Central memory CD4-positive, alpha-beta T cell (primary cell): ENCODE measurements at places on chromosomes 11 and 22.

GRCh38 chr11:4455419-4455818, 6.3 kb downstream of the OR52K2 start:
- no peak for DNase-seq

GRCh38 chr22:33853200-33854097, 66.8 kb downstream of the LARGE1 start:
- DNase-seq: no peak

DNA sequence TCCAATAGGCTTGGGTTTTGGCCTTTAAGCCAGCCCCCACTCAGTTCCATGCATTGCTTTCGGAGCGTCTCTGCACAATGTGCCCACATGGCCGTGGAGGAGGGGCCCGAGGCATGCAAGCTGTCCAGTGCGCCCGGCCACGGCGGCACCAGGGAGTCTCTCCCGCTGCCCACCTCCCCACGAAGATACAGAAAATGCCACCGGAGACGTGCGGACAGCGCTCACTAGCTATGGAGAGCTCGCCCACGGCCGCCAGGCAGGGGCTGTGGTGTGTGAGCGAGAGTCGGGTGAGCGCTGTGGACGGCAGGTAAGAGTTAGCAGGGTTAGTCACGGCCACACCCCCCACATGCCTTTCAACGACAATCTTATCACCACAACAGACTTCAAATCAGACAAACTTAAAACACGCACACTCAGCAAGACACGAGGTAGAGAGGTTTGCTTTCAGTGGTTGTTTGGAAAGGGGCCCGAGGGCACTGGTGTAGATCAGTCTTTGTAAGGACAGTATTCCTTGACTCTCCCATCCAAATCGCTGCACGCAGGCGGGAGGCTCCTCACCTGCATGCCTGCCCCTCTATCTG, 18.7 kb upstream of the BID start:
- no peak for DNase-seq

DNA sequence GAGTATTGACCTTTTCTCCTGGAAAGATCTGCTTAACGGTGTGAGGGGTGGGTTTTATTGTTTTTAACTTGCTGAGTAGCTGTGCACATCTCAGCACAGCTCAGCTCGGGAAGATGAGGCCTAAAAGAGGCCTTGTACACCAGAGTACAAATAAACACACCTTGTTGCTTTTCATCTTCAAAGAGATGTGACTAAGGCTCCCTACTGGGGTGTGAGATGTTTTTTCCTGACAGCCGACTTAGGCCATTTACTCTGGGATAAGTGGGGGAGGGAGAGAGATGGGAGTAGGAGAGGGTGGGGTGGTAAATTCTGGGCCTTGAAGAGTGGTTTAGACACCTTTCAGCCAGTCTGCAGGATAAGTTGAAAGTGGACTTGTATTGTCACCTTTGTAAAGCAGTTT, 2.9 kb downstream of the LDLRAD3 start:
- DNase-seq: no peak

- no peak for DNase-seq
These were observed 99.4 kb downstream of the SHANK2 start for GRCh38 chr11:71153005-71153390.

GRCh38 chr11:131668500-131669400, 298.3 kb downstream of the NTM start:
- DNase-seq: no peak

- peak; percentile 17 for DNase-seq
These were observed 81.9 kb downstream of the UVRAG start for GRCh38 chr11:75896843-75897419.

DNA sequence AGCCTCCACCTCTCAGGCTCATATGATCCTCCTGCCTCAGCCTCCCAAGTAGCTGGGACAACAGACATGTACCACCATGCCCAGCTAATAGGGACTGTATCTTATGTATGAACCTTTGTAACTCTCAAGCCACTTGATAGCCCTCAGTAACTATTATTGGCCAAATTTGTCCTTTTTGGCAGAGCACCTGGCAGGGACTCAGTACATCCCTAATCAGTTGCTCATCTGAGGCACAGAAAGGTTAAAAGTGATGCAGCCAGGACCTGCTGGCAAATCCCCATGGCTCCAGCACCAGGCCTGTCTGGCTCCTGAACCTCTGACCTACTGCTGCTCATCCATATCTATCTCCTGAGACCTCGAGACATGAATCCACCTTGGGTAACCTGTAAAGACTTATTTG, 21.1 kb upstream of the XBP1 start:
- DNase-seq: no peak

DNA sequence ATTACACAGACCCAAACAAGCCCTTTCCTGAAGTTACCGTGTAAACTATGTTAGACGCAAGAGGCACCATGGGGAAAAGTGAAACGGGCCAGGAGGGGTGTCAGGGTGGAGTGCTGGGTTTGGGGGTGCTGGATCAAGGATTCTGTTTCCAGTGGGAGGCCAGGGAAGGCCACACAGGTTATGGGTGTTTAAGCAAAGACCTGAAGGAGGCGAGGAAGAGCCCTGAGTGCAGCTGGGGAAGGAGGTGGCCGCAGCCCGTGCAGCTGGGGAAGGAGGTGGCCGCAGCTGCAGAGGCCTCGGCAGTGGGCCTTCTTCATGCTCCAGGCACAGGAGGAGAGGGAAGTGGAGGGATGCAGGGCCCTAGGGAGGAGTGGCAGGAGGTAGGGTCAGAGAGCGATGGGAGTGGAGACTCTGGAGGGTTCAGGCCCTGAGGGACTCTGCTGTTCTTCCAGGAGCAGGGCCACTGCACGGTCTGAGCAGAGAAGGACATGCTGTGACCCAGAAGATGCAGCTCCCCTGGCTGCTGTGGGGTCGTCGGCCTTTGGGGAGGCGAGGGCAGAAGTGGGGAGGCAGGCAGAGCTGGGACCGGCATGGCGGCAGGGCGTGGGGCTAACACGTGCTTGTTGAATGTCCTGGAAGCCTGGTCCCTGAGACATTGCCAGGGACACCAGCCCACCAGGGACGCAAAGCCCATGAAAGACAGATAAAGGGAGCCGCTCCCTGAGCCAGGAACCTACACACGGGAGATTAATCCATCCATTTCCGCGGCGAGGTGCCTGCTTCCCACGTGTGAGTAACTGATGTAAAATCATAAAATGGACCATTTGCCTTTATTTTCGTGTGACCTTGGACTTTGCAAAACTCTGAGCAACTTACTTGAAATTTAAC, 1049.1 kb downstream of the BRD1 start:
- no peak for DNase-seq

- no peak for DNase-seq
These were observed 977.0 kb downstream of the NTM start for GRCh38 chr11:132347156-132348090.

- no peak for DNase-seq
These were observed 20.7 kb downstream of the ELF5 start for GRCh38 chr11:34492806-34493414.

GRCh38 chr22:47191671-47192650, 429.5 kb downstream of the TBC1D22A start:
- no peak for DNase-seq

DNA sequence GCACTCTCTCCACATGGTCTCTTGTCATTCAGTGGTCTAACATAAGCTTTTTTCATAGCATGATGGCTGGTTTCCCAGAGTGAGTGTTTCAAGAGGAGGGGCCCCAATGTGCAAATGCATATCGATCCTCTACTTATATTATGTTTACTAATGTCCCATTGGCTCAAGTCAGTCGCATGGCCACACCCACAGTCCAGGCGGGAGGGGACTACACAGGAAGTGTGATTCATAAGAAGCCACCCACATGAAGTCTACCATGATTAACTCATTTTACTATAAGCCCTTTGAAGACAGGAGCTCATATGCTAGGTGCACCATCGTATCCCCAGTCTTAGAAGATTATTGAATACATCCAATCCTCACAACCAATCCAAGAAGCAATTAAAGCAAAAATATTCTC, 89.5 kb upstream of the ISX start:
- DNase-seq: no peak

DNA sequence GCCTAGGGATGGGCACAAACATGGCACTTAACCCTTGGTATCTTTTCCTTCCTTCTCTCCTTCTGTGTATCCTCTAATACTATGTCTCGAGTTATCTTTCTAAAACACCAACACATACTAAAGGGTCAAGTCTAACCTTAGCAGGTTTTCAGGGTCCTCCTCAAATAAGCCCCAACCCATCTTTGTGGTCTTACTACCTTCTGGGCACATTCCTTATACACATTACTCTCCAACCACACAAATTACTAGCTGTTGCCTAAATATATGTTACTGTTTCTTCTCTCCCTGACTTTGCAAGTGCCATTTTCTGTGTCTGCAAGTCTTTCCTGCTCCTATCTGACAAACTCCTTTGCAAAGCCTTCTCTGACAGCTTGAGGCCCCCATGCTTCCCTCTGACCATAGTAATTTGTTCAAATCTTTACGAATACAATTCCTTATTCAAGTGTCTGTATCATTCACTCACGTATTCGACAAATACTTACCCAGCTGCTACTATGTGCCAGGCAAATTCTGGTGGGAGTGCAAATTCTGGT, 15.8 kb upstream of the NUP160 start:
- DNase-seq: no peak
